CD4-positive, alpha-beta memory T cell (primary cell): ENCODE measurements at places on chromosomes 6 and 20. TPM values are rescaled to one million over a fixed set of nuclear protein-coding genes. Genes with fewer than 3 reads are reported as not detected.
A peak's percentile ranks its signal among the peaks of the same experiment; 100 is the strongest.

DNA sequence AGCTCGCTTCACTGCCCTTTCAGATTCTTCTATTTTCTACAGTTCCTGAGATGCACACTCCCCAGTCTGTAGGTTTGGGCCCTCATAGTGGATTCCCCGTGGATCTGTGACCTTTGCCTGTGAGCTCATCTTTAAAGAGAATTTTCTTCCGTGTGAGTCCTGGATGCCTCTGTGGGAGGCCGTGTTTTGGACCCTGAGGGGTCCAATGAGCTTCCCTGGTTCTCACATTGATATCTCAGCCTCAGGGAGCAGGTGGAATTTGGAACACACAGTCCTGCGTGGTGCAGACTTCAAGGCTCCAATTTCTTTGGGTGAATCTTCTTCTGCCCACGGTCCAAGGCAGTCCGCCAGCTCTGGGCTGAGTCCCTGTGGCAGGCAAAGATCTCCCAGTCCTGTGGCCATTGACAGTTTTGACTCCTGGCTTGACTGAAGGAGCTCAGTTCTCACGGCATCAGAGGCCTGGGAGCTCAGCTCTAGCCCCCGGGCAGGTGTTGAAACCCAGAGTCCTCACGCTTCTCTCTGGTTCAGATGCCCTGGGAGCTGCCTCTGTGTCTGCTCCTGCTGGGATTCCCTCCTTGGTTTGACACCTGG lies 61.0 kb downstream of the PSMG4 start:
- H3K4me3 ChIP-seq = no peak overlapping the region
- peaks cover 19% of the 10 kb centered on the region for H3K4me1 ChIP-seq
- H3K27ac ChIP-seq = no peak overlapping the region
- no peak for DNase-seq

The SLC22A1 gene
- 1.00 TPM for total RNA-seq

GRCh38 chr20:34536798-34537394 lies 20.7 kb downstream of the DYNLRB1 start:
- H3K27ac ChIP-seq = no peak overlapping the region
- H3K36me3 ChIP-seq = peaks cover 47% of the 10 kb centered on the region
- H3K27me3 ChIP-seq = no peaks in the 10 kb centered on the region
- H3K4me3 ChIP-seq = no peak overlapping the region
- peaks cover 22% of the 10 kb centered on the region for H3K4me1 ChIP-seq
- DNase-seq = peak; percentile 52

The BRPF3 gene
- 36.2 TPM for total RNA-seq

DNA sequence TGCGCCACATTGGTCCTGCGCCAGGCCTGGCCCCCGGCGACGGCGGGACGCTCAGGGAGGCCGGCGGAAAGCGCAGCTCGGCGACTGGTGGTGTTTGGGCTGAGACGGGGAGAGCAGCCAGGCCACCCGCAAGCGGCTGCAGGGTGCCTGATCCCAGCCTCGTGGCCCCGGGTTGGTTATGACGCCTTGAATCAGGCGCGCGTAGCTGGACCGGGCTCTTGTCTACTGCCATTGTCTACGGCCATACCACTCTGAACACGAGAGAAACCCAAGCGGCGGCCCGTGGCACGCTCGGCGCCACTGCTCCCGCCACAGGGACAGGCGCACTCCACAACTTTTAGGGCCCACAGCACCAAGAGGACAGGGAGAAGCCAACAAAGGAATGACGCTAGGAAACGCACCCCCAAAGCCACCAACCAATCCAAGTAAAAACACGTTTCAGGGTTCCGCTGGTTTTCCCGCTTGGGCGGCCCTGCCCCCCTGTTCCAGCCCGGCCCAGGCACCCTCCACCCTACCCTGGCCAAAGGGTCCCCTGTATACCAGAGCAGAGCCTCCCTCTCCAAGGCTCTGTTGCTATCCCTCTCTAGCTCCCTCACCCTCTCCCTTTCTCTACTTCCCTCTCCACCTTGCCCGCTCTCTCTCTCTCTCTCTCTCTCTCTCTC lies 1849.3 kb upstream of the DEFB115 start:
- no peaks in the 10 kb centered on the region for H3K36me3 ChIP-seq
- no peaks in the 10 kb centered on the region for H3K4me1 ChIP-seq
- no peak overlapping the region for H3K27ac ChIP-seq
- no peaks in the 10 kb centered on the region for H3K27me3 ChIP-seq
- DNase-seq = no peak
- no peak overlapping the region for H3K4me3 ChIP-seq

- peak overlapping the region; percentile 83 for H3K27ac ChIP-seq
- H3K36me3 ChIP-seq = no peaks in the 10 kb centered on the region
- H3K27me3 ChIP-seq = no peaks in the 10 kb centered on the region
- H3K4me1 ChIP-seq = peaks cover 72% of the 10 kb centered on the region
These were observed 717 bp upstream of the ASF1A start for GRCh38 chr6:118893064-118893806.

DNA sequence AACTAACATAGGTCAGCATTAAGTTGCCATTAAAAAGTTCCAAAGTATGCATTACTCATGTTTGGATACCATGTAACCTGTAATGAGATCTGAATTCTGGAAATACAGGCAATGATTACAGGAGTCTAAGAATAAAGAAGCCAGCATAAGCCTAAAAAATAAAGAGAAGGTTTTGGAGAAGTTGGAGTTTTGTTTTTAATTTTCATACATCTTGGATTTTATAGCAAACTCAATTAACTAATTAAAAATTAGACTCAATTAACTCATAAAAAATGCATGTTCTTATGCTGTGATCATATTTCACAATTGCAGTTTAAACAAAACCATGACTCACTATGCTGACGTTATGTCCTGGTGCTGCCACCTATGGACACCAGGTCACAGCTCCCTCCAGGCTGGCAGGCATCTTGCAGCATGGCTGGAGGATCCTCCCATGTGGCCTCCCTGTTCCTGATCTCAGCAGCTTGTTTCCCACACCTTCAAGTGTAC lies 648.8 kb upstream of the AGPAT4 start:
- H3K27me3 ChIP-seq = no peaks in the 10 kb centered on the region
- H3K27ac ChIP-seq = no peak overlapping the region
- H3K36me3 ChIP-seq = no peaks in the 10 kb centered on the region

- H3K27me3 ChIP-seq = no peaks in the 10 kb centered on the region
- no peaks in the 10 kb centered on the region for H3K36me3 ChIP-seq
- no peaks in the 10 kb centered on the region for H3K4me1 ChIP-seq
- H3K4me3 ChIP-seq = no peak overlapping the region
- DNase-seq = no peak
- H3K27ac ChIP-seq = no peak overlapping the region
These were observed 468.1 kb upstream of the MARCKS start for GRCh38 chr6:113388996-113389395.

GRCh38 chr6:156161471-156161870 lies 615.7 kb upstream of the ARID1B start:
- no peak for DNase-seq
- peaks cover 1% of the 10 kb centered on the region for H3K4me1 ChIP-seq
- no peak overlapping the region for H3K27ac ChIP-seq
- H3K36me3 ChIP-seq = no peaks in the 10 kb centered on the region

DNA sequence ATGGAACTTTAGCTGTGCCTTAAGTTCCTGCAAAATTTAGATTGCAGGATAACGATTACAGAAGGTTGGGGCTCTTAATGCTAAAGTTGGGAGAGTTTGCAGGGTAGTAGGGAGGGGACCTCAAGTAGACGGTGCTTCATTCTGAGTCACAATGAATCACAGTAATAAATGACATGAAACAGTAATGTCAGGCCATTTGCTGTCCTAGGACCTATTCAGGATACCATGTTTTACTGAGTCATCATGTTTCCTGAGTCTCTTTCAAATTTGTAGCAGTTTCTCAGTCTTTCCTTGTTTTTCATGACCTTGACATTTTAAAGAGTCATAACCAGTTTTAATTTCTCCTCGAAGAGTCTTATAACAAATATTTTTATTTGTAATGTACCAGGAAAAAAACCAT lies 406.9 kb upstream of the MAP3K7 start:
- H3K4me1 ChIP-seq = no peaks in the 10 kb centered on the region
- H3K4me3 ChIP-seq = no peak overlapping the region
- no peaks in the 10 kb centered on the region for H3K36me3 ChIP-seq
- no peaks in the 10 kb centered on the region for H3K27me3 ChIP-seq
- no peak overlapping the region for H3K27ac ChIP-seq

The TXLNB gene
- total RNA-seq = 1.4 TPM

The FOXS1 gene
- total RNA-seq = not detected

DNA sequence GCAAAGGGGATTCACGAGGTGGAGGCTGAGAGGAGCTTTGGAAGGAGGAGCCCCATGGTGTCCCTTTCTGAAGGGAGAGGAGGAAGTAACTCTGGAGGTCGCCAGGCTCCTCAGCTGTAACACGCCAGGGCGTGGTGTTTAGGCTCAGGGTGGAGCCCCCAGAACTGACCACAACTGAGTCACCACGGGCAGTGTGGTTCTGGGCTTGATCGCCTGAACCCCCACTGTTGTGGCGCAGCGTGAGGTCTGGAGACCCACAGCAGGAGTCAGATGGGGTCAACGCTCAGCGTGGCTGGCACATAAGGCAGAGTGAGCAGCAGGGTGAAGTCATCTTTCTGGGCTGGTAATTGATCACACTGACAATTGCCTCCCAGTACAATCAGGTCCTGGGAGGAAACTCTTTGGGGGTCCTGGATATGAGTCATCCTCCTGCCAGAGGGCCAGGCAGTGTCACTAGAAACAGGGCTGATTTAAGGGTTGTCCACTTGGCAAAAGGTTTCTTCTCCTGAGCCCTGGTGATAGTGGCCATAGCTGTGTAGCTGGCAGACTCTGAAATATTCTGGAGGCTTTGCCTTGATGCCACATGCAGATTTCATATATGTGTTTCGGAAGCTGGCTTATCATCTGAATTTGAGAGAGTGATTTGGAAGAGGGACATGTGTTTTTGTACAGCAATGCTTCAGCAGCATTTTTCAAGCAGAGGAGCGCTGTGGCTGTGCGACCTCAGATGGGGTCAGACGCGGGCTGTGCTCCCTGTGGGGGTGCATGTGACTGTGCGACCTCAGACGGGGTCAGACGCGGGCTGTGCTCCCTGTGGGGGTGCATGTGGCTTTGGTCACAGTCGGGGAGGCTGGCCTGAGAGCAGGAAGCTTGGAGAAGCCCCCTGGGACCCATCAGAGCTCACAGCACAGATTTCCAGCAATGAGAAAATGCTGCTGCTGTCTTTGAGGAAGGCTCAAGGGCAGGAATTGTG lies 50.0 kb downstream of the SYNJ2 start:
- H3K4me3 ChIP-seq = no peak overlapping the region
- peaks cover 35% of the 10 kb centered on the region for H3K4me1 ChIP-seq
- no peaks in the 10 kb centered on the region for H3K27me3 ChIP-seq
- H3K27ac ChIP-seq = no peak overlapping the region
- DNase-seq = no peak

The TINAG gene
- not detected for total RNA-seq

DNA sequence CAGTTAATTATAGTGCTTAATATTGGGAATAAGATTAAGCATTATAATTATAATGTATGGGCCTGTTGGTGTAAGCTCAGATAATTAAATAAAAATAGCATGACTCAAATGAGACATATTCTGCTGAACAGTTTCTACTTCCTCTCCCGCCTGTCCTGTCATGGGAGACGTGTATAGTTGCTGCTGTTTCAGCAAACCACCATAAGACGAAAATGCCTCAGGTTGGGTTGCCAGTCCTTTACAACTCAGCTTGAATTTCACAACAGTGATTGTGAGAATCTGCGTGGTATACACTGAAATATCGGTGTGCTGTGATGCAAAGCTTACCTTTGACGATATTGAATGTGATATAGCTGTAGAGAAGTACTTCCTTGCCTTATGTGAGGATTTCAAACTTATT lies 99.5 kb downstream of the POPDC3 start:
- no peaks in the 10 kb centered on the region for H3K27me3 ChIP-seq
- no peak for DNase-seq
- no peaks in the 10 kb centered on the region for H3K36me3 ChIP-seq
- no peak overlapping the region for H3K4me3 ChIP-seq
- H3K27ac ChIP-seq = no peak overlapping the region
- H3K4me1 ChIP-seq = no peaks in the 10 kb centered on the region

- no peaks in the 10 kb centered on the region for H3K4me1 ChIP-seq
- no peaks in the 10 kb centered on the region for H3K27me3 ChIP-seq
- no peak overlapping the region for H3K27ac ChIP-seq
These were observed 74.0 kb downstream of the SOBP start for GRCh38 chr6:107563694-107564588.

DNA sequence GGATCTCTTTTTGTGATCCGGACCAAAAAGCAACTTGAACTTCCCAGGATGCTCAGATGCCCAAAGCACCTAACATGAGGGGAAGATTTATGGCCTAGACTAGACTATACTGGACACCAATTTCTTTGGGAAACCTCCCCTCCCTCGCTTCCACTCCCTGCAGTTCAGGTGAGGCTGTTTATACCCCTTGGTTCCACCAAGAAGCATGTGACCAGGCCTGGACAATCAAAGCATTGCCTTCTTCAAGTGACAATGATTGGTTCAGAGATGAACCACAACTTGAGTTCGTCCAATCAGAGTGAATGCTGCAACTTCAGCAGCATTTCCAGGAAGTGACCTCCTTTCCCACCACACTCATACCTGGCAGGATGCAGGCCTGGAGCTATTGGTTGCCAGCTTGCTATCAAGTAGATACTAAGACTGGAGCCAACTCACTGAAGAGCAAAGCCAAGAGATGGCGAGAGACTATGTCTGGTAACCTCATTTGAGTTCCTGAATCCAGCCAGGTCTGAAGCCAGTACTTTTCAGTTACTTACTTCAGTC lies 45.6 kb upstream of the SLC9A8 start:
- H3K27me3 ChIP-seq = peaks cover 29% of the 10 kb centered on the region
- H3K4me3 ChIP-seq = no peak overlapping the region
- no peak for DNase-seq
- peaks cover 30% of the 10 kb centered on the region for H3K4me1 ChIP-seq
- H3K36me3 ChIP-seq = no peaks in the 10 kb centered on the region
- H3K27ac ChIP-seq = no peak overlapping the region

GRCh38 chr6:112663698-112664097 lies 316.6 kb downstream of the RFPL4B start:
- no peaks in the 10 kb centered on the region for H3K27me3 ChIP-seq
- no peaks in the 10 kb centered on the region for H3K4me1 ChIP-seq
- no peak overlapping the region for H3K27ac ChIP-seq
- no peak for DNase-seq
- H3K4me3 ChIP-seq = no peak overlapping the region

The PRDM1 gene
- 34.0 TPM for total RNA-seq

DNA sequence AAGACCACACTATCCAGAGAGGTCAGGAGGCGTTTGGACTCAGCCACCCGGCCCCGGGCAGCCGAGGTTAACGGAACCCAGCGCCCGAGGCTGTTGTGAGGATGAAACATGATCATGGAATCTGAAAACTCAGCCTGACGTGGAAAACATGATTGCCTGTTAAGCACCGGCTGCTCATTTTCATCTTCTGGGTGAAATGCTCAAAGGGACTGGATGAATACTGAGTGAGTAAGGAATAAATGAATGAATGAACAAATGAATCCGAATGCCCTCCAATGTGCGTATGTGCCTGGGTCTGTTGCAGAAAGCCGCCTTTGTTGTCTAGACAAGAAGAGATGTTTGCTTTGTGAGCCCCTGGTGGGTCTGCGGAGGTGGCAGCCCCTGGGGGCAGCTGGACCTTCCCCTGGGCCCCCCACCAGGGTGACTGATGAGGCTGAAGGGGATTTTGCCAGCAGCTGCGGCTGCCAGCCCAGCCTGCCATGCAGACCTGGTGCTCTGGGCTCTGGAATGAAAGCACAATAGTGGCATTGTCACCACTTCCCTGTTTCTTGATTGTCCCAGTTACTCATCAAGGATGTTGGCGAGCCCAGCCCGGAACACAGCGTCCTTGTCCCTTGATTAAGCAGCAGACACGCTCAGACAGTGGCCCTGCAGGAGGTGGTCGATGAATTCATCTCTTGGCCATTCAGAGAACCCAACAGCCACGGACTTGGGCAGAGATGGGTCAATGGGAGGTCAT lies 211.1 kb downstream of the ANKRD60 start:
- H3K36me3 ChIP-seq = no peaks in the 10 kb centered on the region
- DNase-seq = no peak
- H3K27me3 ChIP-seq = no peaks in the 10 kb centered on the region
